ENCODE measurements at places on chromosomes 4 and X.

DNA sequence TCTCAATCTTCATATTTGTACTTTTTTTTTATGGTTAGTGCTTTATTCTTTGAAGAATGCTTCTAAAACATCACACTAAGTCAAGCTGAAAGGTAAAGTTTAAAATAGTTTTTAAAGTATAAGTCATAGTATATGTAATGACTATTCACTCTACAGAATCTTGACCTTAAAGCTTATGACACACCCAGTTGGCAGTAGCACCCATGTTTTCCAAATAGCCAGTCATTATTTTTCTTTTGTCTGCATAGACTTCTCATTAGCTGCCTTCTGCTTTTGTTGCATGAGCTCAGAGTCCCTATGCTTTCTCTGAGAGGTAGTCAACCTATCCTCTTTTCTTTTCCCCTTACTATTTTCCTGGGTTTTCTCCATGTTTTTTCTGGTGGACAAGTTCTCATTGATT is 231.5 kb downstream of the PCDH18 start:
- no peak for DNase-seq

GRCh38 chrX:18548996-18549395 is 122.9 kb downstream of the RS1 start:
- no peak for DNase-seq

- DNase-seq, result no peak
These were observed 240.7 kb downstream of the IQCM start for GRCh38 chr4:149574971-149575370.

GRCh38 chr4:128579154-128579853 is 230.2 kb upstream of the JADE1 start:
- no peak for DNase-seq

- no peak for DNase-seq
These were observed 158.9 kb downstream of the KDM6A start for GRCh38 chrX:45031830-45032378.

DNA sequence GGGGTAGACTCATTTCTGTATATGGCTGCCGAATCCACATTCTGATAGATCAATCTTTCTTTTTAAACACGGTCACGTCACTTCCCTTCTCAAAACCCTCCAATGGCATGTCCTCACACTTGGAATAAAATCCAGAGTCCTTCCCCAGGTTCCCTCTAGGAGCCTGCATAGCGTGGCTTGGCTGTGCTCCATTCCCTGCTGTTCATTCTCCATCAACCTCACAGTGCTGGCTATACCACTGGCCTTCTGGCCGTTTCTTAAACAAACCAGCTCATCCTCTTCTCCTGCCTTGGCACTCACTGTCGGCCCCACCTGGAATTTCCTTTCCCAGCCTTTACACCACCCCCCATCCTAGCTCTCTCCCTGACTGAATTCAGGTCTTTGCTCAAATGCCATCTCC is 77.1 kb downstream of the RBM47 start:
- DNase-seq, result no peak

- DNase-seq, result no peak
These were observed 323.9 kb upstream of the PRPS2 start for GRCh38 chrX:12467321-12467720.

GRCh38 chr4:109206620-109207019 is 95.8 kb downstream of the COL25A1 start:
- no peak for DNase-seq

DNA sequence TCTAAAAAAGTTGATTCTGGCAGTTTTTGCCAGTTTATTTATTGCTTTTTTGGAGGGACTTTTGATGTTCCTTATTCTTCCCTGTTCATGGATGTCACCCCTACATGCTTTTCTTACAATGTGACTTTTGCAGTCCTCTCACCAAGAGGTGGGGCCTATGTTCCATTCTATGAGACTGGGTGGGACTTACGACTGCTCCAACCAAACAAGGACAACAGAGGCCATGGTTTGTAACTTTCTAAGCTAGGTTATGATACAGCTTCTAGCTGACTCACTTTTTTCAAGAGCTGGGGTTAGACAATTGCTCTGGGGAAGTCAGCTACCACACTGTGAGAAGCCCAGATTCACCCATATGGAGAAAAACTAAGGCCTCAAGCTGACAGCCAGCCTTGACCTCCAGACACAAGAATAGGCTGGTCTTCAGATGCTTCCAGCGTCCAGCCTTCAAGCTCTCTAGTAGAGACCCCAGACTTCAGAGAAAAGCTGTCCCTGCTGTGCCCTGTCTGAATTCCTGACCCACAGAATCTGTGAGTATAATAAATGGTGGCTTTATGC is 39.5 kb downstream of the ENOPH1 start:
- DNase-seq, result no peak

GRCh38 chrX:39928704-39929378 is 168.9 kb downstream of the BCOR start:
- DNase-seq, result no peak

GRCh38 chr4:26709246-26709645 is 125.4 kb downstream of the TBC1D19 start:
- DNase-seq, result no peak

DNA sequence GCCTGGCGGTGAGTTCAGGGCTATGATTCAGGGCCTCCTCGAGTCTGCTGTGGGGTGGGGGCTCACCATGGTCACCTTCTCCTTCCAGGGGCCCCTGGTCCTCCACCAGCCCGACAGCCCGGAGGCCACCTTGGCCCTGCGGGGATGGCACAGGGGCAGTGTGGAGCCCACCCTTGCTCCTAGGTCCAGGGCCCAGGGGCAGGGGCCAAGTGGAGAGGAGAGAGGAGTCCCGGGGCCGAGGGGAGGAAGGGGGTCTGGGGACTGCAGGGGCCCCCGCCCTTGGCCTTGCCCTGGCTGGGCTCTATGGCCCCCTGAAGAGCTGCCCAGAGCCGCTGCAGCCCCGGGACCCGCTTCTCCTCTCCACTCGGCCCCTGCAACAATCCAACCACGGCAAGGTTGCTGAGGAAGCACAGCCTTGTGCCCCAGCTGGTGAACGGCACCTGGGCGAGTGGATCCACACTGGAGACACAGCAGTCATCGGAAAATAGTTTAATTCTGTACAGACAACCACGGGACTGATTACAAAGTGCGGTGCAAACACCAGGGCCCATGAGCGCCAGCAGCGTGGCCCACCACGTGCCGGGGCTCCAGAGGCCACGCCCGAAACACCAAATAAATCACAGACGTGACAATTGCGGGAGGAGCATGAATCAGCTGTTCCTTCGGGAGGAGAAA is 23.0 kb upstream of the CPLX1 start:
- no peak for DNase-seq

- DNase-seq, result no peak
These were observed 125.4 kb upstream of the EOLA2 start for GRCh38 chrX:150063674-150064073.

DNA sequence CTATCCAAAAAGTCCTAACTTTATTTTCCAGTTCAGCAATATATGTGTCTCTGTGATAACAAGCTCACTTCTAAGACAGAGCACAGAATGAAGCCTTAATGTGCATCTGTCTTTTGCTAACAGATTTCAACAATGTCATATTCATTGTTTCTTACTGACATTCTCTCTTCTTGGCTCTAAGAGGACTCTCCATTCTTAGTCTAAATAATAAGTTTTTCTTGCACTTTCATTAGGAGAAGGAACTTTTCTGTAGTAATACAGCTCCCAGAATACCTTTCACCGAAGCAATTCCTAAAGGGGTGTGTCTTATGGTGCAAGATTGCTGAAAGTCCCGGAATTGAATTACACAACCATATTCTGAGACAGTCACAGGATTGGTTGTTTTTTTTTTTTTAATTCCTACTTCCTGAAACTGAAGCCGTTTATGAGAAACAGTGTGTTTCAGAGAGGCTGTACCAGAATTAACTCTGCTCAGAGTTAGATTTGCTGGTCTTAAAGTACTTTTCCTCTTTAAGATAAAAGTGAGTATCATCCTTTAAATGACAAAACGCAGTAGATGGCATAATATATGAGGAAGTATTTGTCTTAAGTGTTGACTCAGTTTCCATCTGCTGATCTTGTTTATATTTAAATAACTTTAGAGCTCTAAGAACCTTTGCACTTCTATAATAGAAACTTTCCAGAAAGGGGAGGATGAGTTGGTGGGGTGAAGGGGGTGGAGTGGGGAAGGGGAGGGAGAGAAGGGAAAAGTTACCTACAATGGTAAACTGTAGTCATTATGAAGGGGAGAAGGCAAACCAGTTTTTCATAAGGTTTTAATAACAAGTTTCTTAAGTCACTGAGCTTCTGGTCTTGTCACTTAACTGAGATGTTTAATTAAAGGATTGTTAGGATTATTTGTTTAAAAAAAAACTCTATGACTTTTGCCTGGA is at the start of gene ALPK1:
ALPK1 (plus strand) TSS at position 421 of the 932 bp plus-strand sequence.
- DNase-seq, result no peak

- DNase-seq, result no peak
These were observed 85.8 kb upstream of the RPS6KA3 start for GRCh38 chrX:20352504-20352903.

DNA sequence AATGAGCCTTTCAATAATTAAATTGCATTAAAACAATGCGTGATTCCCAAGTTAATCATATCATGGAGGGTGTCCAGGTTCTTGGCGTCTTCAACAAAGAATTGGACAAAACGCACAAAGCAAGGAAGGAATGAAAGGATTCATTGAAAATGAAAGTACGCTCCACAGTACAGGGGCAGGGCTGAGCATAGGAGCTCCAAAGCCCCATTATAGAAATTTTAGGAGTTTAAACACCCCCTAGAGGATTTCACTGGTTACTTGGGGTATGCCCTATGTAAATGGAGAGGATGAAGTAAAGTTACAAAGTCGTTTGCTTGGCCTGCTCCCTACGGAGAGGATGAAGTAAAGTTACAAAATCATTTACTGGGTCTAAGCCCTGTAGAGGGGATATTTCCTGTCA is 1910.4 kb downstream of the C4orf33 start:
- DNase-seq, result no peak

DNA sequence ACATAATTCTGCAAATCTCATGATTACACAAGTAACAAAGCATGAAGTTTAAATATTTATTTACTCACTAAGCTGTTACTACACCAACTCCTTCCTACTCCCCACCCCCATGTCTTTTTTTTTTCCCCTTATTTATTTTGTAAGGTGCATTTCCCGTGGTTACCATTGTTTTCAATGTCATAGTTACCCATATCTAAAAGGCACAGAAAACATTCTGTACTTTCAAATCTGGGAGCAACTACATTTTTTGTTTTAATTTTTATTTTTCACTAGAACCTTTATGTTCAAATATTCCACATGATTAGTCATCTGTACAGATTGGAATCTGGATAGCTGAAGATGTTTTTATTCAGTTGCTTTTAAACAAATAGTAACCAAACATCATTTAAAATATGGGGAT is 62.8 kb downstream of the PPP3CA start:
- DNase-seq, result no peak

GRCh38 chrX:65034668-65035445 is 58.6 kb upstream of the ZC4H2 start:
- peak; percentile 2 for DNase-seq

- DNase-seq, result no peak
These were observed 93.2 kb upstream of the MAPK10 start for GRCh38 chr4:86452924-86453531.

DNA sequence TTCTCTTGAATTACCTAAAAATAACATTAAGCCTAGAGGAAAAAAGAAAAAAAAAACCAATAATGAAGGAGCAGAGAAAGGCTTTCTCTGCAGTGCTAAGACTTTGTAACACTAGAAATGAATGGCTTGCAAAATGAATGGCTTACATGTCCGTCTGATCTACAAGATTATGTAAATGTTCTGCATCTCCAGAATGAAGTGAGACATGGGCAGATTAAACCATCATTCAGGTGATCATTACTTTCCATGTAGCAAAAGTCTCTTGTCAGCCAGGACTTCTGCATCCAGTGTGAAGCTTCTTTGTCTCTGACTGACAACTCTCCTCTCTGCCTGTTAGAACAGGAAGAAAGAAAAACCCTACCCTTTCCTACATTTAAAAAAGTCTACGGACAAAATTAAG is 304.3 kb downstream of the LDB2 start:
- DNase-seq, result no peak

DNA sequence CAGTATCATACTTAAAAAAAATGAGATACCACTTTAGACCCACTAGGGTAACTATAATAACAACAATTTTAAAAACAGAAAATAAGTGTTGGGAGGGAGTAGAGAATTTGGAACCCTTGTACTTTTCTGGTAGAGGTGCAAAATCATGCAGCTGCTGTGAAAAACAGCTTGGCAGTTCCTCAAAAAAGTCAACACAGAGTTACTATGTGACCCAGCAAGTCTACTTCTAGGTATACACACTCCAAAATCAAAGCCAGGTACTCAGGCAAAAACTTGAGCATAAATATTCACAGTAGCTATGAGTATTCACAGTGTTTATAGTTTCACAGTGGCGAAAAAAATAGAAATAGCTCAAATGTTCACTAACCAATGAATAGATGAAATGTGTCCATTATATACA is 11.6 kb upstream of the LHFPL1 start:
- no peak for DNase-seq

DNA sequence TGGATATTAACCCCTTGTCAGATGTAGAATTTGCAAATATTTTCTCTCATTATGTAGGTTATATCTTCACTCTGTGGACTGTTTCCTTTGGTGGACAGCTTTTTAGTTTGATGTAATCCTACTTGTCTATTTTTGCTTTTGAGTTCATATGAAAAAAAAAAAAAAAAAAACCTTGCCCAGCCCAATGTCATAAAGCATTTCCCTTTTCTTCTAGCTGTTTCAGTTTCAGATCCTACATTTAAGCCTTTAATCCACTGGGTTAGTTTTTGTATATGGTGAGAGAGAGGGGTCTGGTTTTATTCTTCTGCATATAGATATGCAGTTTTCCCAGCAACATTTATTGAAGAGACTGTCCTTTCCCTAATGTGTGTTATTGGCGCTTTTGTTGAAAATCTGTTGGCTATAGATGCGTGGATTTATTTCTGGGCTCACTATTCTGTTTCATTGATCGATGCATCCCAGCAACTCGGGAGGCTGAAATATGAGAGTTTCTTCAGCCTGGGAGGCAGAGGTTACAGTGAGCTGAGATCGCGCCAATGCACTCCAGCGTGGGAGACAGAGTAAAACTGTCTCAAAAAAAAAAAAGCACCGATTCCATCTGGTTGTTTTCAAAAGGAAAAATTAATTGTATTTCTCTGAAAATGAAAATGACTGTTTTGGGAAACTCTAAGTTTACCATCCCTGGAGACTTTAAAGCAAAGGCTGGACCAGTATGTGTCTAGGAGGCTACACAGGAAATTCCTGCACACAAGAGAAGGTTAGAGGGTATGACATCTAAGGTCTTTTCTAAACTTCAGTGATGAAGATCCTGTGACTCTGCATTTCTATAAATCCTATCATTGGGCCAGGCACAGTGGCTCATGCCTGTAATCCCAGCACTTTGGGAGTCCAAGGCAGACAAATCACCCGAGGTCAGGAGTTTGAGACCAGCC is 35.6 kb downstream of the STEEP1 start:
- no peak for DNase-seq

DNA sequence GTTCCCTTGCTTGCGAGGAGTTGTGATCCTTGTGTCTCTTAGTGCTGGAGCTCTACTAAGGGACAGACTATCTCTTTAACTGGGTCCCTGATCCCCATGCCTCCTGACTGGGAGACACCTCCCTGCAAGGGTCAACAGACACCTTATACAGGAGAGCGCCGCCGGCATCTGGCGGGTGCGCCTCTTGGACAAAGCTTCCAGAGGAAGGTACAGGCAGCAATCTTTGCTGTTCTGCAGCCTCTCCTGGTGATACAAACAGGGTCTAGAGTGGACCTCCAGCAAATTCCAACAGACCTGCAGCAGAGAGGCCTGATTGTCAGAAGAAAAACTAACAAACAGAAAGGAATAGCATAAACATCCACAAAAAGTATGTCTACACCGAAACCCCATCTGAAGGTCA is 115.6 kb upstream of the ITM2A start:
- no peak for DNase-seq

GRCh38 chr4:144402999-144403398 is 243.0 kb upstream of the HHIP start:
- DNase-seq, result no peak

- DNase-seq, result no peak
These were observed 329.4 kb upstream of the PPARGC1A start for GRCh38 chr4:24219209-24219608.
